ENCODE measurements at places on chromosomes 11 and 22.

- no peak for DNase-seq
These were observed 111.2 kb upstream of the SNX19 start for GRCh38 chr11:131027491-131027890.

GRCh38 chr22:50700387-50701075 is 27.9 kb downstream of the SHANK3 start:
- no peak for DNase-seq

GRCh38 chr11:66326261-66327111 is 9.6 kb upstream of the CD248 start:
- no peak for DNase-seq

- no peak for DNase-seq
These were observed 1.3 kb upstream of the ZNF70 start for GRCh38 chr22:23752090-23752691.

- DNase-seq: no peak
These were observed 10.7 kb downstream of the PICK1 start for GRCh38 chr22:38067761-38068360.

GRCh38 chr22:17860220-17860965 is 86.1 kb upstream of the BID start:
- DNase-seq: no peak

- DNase-seq: no peak
These were observed 47.0 kb upstream of the ARHGAP42 start for GRCh38 chr11:100640071-100640470.

DNA sequence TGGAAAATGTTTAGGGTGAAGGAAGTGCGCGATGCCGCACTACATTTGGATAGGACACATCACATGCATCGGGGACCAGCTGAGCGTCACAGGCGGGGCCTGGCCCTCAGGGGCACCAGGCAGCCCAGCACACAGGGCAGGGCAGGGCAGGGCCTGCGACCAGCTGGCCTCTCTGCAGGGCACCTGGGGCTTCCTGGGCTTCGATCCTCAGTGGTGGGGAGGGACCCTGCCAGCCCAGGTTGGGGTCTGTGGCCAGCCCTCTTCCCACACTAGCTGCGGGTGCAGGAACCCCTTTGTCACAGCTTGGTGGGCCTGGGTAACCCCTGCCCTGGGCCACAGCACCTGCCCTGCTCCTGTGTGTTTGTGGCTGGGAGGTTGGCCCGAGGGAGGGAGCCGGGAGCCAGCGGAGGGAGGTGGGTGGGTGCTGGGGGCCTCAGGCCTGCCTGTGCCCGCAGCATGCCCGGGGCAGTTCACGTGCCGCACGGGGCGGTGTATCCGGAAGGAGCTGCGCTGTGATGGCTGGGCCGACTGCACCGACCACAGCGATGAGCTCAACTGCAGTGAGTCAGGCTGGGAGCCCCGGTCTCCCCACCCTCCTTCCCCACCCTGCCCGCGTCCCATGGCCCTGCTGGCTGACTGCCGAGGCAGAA is 37.9 kb downstream of the ST14 start:
- no peak for DNase-seq

DNA sequence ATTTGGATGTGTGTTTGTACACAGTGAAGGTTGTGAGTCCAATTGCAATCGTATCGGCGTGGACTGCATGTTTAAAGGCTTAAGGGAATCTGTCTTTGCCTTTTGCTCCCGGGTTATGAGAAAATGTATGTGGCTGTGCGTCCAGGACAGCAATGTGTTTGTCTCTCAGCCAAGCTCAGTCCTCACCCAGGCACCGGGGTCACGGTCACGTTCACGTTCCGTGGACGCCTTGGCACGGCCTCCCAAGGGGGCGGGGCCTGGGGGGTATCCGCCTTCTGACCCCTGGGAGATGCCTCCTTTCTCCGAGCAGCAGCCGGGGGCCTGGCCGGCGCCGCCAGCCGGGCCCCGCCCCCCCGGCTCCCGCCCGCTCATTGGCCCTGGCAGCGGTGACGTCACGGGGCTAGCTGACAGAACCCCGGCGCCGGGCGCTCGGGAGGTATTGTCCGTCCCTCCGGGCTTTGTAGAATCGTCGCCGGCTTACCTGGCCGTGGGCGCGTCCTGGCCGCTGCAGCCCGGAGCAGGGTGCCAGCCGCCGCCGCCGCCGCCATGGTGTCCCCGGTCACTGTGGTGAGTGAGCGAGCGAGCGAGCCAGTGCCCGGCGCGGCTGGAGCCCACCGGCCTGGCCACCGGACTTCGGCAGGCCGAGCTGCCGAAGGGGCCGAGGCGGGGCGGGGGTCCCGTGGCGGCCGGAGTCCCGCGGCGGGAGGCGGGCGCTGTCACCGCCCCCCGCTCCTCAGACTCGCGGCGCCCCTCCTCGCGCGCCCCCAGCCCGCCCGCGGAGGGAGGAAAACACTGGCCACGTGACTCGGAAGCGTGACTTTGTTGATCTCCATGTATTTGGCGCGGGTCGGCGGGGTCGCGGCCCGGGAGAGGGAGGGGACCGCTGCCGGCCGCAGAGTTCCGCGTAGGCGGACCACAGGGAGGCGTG is at the start of gene TMEM86A:
TMEM86A (plus strand) TSS at position 439 of the 928 bp plus-strand sequence; CDS start at position 547, 108 bp downstream.
- peak; percentile 86 for DNase-seq

DNA sequence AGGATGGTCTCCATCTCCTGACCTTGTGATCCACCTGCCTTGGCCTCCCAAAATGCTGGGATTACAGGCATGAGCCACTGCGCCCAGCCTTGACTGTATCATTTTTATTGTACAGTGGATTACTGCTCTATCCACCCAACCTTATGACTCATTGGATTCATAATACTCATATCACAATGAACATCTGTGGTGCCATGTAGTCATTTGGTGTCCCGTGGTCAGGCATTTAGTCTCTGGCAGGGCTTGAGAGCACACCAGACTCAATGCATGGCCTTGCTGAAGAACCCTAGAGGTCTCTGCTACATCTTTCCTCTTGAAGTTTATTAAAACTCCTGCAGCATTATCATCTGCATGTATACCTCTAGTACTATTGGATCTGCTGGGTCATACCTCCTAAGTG is 98.0 kb upstream of the LDLRAD3 start:
- no peak for DNase-seq

DNA sequence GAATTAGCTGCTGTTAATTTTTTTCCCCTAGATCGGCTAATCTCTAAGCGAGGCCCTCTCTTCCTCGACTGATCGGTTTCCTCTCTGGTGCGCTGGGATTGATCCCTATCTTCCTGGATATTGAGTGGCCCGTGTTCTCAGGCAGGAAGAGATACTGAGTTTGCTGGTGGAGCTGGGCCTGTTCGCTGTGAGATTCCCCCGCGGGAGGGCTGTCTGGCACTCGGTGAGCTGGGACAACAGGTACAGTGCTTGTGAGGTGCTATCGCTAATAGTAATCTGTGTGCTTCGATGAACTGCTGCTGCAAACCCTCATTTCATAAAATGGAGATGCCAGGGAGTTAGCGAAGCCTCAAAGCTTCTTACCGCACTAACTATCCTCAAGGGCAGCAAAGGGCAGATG is 310.3 kb downstream of the NXPE2 start:
- DNase-seq: no peak

GRCh38 chr11:61278001-61278470 is 17.1 kb downstream of the VWCE start:
- DNase-seq: no peak
